Effector memory CD8-positive, alpha-beta T cell (primary cell): ENCODE measurements at places on chromosomes 1 and 21.

- no peak overlapping the region for H3K4me3 ChIP-seq
- H3K4me1 ChIP-seq: no peaks in the 10 kb centered on the region
- H3K36me3 ChIP-seq: no peaks in the 10 kb centered on the region
- H3K27ac ChIP-seq: no peak overlapping the region
- no peak for DNase-seq
These were observed 14.9 kb upstream of the IER5 start for GRCh38 chr1:181073638-181074037.

GRCh38 chr1:5774019-5774418 is 218.2 kb downstream of the NPHP4 start:
- DNase-seq: no peak
- no peak overlapping the region for H3K4me3 ChIP-seq
- no peaks in the 10 kb centered on the region for H3K4me1 ChIP-seq
- no peaks in the 10 kb centered on the region for H3K36me3 ChIP-seq

GRCh38 chr1:172460177-172460576 is 16.3 kb upstream of the PIGC start:
- H3K36me3 ChIP-seq: no peaks in the 10 kb centered on the region
- DNase-seq: no peak
- peaks cover 15% of the 10 kb centered on the region for H3K27me3 ChIP-seq
- H3K4me3 ChIP-seq: no peak overlapping the region

- peak overlapping the region; percentile 62 for H3K4me3 ChIP-seq
- H3K4me1 ChIP-seq: no peaks in the 10 kb centered on the region
- H3K27me3 ChIP-seq: peaks cover 77% of the 10 kb centered on the region
- no peak overlapping the region for H3K27ac ChIP-seq
- DNase-seq: no peak
These were observed 23.0 kb upstream of the DMBX1 start for GRCh38 chr1:46466477-46467182.
